ENCODE measurements at places on chromosomes 3 and 15. TPM values are rescaled to one million over a fixed set of nuclear protein-coding genes. Genes with fewer than 3 reads are reported as not detected.

Gene CFAP100
- 3.7 TPM for total RNA-seq

Gene GRIP2
- total RNA-seq, result 8.2 TPM

Gene PLA2G4F
- total RNA-seq, result not detected

Gene CAMKV
- 180 TPM for total RNA-seq

Gene SRGAP3
- 58.3 TPM for total RNA-seq

Gene RTP3
- total RNA-seq, result not detected

Gene TJP1
- 40.8 TPM for total RNA-seq

Gene GHSR
- 0.82 TPM for total RNA-seq

Gene ZMYND10
- total RNA-seq, result 3.7 TPM

Gene FMN1
- total RNA-seq, result 1.2 TPM

Gene FBXW12
- 1.6 TPM for total RNA-seq

Gene MAP2K5
- 11.0 TPM for total RNA-seq

All from frontal cortex (tissue), 4 donors.